Hair follicle dermal papilla cell (primary cell): ENCODE measurements at places on chromosomes 11 and 22. TPM values are rescaled to one million over a fixed set of nuclear protein-coding genes. Genes with fewer than 3 reads are reported as not detected.

Gene MEI1
- total RNA-seq, result 0.32 and 0.73 TPM in 2 replicates

Gene TSPAN32
- total RNA-seq, result 2.1 and 2.9 TPM in 2 replicates

Gene TRIM48
- not detected in 2 replicates for total RNA-seq

Gene IFITM5
- total RNA-seq, result not detected in 2 replicates

Gene OR9G1
- total RNA-seq, result not detected in 2 replicates

Gene STIM1
- 45.7 and 51.3 TPM in 2 replicates for total RNA-seq
